ENCODE measurements at places on chromosomes 7 and 10. TPM values are rescaled to one million over a fixed set of nuclear protein-coding genes. Genes with fewer than 3 reads are reported as not detected.

Gene STRIP2
- polyA plus RNA-seq: 0.44 TPM

DNA sequence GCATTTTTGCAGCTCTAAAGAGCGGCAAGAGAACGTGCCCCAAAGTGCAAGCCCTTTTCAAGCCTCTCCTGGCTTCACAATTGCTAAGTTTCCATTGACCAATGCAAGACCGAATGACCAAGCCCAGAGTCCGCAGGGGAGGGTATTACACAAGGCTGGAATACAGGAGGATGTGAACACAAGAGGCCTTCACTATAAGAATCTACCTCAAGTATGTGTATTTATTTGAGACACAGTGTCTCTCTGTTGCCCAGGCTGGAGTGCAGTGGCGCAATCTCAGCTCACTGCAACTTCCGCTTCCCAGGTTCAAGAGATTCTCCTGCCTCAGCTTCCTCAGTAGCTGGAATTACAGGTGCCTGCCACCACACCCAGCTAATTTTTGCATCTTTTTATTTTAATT is 22.2 kb upstream of the TPST1 start:
- no peak for DNase-seq

Gene DGKB
- polyA plus RNA-seq: 1.2 TPM

Gene LLCFC1
- not detected for polyA plus RNA-seq

GRCh38 chr7:103989785-103990767 is 618 bp upstream of the RELN start:
- no peak for DNase-seq

DNA sequence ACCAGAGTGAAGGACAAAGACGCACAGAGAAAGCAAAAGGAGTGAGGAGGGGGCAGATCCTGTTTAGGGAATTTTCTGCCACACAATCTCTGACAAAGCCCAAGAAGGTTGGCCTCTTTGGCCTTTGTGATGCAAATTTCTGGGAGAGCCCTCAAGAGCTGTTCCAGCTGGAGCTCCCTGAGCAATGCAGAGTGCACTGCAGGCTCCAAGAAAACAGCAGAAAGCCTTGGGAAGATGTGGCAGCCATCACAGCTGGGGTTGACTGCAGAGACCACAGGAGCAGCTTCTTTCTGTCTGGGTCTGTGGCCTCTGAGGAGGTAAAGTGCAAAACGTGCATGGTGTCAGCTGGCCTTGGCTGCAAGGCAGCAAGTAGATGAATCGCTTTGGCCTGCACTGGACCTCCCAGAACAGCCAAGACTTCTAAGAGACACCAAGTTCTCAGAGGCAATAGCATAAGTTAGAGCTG is 200.2 kb downstream of the ELMO1 start:
- DNase-seq: no peak

DNA sequence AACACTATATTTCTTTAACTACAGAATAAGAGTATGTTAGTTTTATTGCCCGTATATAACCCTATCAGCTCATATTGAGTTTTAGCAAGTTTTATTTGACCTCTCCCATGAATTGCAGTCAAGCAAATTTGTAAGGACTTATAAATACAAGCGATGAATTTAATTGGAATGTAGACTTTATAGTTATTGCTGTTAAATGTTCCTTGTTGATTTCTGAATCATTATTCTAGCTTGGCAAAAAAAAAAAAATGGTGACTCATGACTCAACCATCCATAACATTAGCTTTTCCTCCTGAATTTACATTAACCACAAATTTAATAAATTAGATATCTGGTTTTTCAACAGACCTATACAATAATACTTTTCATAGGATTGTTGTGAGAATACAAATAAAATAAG is 334.0 kb upstream of the LRRTM3 start:
- no peak for DNase-seq

- no peak for DNase-seq
Measured at GRCh38 chr10:10725196-10725595, 292.5 kb upstream of the CELF2 start.

- no peak for DNase-seq
Measured at GRCh38 chr7:25622695-25623094, 394.4 kb upstream of the NPVF start.

DNA sequence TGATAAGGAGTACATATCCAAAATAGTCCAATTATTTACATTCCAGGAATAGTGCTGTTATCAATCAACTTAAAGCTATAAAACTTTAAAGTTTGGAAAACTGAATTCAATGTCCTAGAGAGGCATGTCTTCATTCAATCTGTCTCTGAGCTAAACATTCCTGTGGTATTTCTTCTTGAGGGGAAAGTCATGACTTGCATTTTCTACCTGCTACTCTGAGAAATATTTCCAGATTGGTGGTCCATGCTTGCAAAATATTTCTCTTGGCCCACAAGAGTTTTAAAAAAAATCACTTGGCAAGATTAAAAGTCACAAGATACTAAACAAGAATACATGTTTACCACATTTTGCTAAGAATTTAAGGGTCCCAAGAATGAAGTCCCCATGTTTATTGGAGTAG is 63.6 kb upstream of the HGF start:
- no peak for DNase-seq

Gene CELF2
- polyA plus RNA-seq: 40.1 TPM

DNA sequence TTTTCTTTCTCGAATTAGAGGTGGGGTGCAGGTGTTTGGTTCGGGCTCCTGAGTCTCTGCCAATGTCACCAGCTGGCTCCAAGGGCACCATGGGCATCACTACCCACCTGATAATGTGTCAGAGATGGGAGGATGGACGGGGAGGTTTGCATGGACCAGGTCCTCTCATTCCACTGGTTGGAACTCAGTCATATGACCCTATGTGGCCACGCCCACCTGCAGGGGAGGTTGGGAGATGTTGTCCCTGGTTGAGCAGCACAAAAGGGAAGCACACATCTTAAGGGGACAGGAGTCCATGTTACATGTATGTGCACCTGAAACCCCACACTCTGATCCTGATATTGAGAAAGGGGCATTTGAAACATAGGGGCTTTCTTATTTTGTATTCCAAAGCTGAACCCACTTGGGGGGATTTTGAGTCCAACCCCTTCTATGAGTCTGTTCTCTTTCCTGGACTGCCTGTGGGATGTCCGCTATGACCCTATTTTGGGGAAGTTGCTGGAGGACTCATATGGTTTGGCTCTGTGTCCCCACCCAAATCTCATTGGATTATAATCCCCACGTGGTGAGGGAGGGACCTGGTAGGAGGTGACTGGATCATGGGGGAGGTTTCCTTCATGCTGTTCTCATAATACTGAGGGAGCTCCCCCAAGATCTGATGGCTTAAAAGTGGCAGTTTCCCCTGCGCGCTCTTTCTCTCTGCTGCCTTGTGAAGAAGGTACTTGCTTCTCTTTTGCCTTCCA is 66.9 kb upstream of the BAIAP2L1 start:
- no peak for DNase-seq

DNA sequence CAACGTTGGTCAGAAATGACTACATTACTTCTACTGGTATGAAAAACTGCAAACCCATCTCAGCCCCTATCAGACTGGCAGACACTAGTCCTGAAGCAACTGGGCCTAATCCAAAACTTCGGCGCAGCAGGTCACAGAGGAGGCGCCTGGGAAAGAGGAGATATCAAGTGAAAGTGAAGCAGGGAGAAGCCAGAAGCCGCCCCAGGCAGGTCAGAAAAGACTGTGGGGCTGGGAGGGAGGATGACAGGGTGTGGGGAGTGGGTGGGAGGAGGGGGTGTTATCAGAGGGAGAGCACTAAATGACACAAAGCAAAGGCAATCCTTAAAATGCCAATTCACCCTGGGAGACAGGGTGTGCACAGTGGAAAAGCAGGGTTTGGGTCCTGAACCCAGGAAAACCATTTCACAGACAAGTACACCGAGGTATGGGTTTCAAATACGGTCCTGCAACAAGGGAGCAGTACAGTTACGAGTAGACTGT is 731 bp downstream of the CHCHD3 start:
- DNase-seq: no peak

GRCh38 chr10:92695679-92696605 is 6.2 kb downstream of the HHEX start:
- no peak for DNase-seq
